ENCODE measurements at places on chromosomes 6 and 20.

DNA sequence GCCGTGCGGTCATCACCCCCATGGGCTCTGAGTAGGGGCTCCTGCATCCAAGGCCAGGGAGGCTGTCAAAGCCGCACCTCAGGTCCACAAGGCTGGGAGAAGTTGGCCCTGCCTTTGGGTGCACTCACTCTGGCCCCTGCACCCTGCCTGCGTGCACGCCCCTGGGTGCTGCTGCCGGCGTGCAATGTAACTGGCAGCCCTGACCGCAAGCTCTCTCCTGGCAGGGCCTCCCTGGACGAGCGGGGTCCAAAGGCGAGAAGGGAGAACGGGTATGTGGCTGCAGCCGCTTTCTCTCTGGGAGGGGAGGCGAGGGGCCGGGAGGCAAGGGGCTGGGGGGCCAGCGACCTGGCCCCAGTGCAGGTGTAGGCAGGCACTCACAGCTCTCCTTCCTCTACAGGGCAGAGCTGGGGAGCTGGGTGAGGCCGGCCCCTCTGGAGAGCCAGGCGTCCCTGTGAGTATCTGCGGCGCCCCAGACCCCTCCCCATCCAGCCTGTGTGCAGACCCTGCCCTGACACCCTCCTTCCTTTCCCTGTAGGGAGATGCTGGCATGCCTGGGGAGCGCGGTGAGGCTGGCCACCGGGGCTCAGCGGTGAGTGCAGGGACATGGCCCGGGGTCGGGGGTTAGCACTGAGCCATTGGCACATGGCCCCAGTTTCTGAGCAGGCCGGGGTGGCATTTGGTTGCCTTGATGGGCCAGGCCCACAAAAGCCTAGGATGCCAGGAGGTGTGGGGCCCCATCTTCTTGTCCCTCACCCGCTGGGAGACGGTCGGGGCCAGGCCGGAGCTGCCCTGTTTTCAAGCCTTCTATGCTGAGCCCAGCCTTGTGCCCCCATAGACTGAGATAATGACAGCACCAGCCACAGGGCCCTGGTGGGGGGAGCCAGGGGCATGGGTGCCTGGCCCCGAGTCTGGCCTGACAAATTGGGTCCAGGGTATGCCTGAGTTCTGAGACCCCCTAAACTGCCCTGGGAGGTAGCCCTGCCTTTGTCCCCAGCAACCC lies 12.7 kb downstream of the COL9A3 start:
- no peak for DNase-seq

- DNase-seq: no peak
Observed at GRCh38 chr6:3871939-3872338, 22.8 kb downstream of the FAM50B start.

GRCh38 chr6:156816505-156816904 lies 39.3 kb downstream of the ARID1B start:
- DNase-seq: no peak

GRCh38 chr6:21633511-21634109 lies 40.1 kb downstream of the SOX4 start:
- DNase-seq: no peak

- peak; percentile 90 for DNase-seq
Observed at GRCh38 chr6:4351520-4352321, 216.3 kb upstream of the ECI2 start.

GRCh38 chr20:46807998-46808397 lies 86.6 kb upstream of the EYA2 start:
- no peak for DNase-seq

DNA sequence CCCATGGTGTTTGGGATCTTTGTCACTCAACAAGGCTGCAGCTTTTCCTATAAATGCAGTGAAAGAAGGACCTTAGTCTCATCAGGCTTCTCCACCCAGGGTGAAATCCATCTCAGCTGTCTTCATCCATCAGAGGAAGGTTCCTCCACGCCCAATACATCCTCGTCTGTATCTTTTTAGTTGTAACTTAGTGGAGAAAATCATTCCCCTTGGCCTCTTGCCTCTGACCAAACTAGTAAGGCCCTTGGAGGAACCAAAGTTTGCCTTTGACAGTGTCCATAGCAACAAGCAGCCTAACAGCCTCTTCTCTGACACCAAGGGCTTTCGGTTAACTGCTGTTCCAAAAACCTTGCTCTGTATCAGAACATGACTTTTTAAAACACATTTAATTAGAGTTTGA lies 230.3 kb upstream of the ECI2 start:
- DNase-seq: no peak

- DNase-seq: no peak
Observed at GRCh38 chr6:168856914-168857313, 396.7 kb downstream of the THBS2 start.

GRCh38 chr6:95690328-95690727 lies 113.0 kb downstream of the MANEA start:
- no peak for DNase-seq

DNA sequence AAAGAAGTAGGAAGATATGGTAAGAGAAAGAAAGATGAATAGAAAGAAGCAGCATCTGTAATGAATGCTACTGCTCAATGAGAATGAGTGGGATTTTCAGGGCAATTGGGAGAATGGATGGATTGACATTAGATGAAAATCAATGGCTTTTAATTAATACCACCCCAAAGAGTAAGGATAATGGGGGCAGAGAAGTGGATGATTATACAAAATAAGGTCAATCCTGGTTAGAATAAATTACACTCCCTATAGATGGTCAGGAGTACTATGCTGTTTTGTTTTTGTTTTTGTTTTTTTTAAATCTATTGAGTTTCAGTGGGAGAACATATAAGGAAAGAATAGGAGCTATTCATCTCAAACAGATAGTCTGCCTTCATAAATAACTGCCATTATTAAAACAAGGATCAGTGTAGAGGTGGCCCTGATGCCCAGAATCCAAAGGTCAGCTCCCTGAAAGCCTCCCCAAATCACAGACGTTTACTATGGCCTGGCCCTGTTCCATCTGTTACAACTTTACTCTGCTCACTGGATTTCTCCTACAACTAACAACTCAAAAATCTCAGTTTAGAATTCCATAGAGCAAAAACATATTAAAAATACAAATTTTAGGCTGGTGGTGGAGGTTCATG lies 535.4 kb upstream of the NRSN1 start:
- DNase-seq: no peak

Measured in GM03348 (cell line).